NCI-H460 (cell line): ENCODE measurements at places on chromosomes 7 and 10. TPM values are rescaled to one million over a fixed set of nuclear protein-coding genes. Genes with fewer than 3 reads are reported as not detected.

BTBD16 gene
- 0.43 and 0.45 TPM in 2 replicates for total RNA-seq

BAMBI gene
- 3.9 and 4.0 TPM in 2 replicates for total RNA-seq

TFPI2 gene
- total RNA-seq, result 976 and 998 TPM in 2 replicates

NRP1 gene
- 11.6 and 12.2 TPM in 2 replicates for total RNA-seq

SLK gene
- 59.3 and 62.3 TPM in 2 replicates for total RNA-seq

PRKRIP1 gene
- total RNA-seq, result 14.6 and 17.4 TPM in 2 replicates

PDE6C gene
- total RNA-seq, result not detected in 2 replicates
